ENCODE measurements at places on chromosomes 3 and 15.

DNA sequence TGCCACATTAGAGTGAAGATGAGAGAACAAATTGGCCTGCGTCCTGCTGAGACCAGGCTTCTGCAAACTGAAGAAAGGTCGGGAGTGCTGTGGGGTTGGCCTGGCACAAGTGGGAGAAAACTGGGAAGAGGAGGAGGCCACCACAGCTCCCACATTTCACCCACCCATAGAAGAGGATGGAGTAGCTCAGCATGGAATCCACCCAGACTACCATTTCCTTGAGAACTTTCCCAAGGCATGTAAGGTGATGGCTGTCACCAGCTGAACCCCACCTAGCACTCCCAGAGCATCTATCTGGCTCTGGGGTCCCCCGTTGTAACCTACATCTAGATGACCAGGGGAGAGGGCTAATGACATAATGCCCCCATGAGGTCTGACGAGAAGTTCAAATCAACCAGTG, 120.4 kb upstream of the TRIM42 start:
- no peak for DNase-seq

DNA sequence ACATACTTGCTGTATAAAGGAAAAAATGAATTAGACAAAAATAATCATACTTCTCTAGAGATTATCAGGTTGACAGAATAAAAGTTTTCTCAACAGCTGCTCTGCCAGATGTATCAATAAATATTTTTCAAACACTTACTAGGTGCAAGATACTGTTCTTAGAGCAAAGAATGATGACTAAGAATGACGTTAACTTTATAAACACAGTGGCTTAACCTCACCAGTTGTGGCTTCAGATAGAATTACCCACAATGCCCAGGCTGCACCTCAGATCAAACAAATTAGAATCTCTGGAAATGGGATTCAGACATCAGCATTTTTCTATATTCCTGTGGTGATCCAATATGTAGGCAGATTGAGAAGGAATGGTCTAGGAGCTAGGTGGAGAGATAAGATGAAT, 422.4 kb upstream of the ATP11B start:
- no peak for DNase-seq

- DNase-seq, result no peak
Measured at GRCh38 chr15:62945760-62946159, 96.8 kb upstream of the TPM1 start.

GRCh38 chr3:143918848-143919247, 52.8 kb upstream of the DIPK2A start:
- no peak for DNase-seq

GRCh38 chr15:49174902-49175301, 4.9 kb downstream of the GALK2 start:
- DNase-seq, result no peak

GRCh38 chr3:155185631-155186071, 105.5 kb downstream of the MME start:
- no peak for DNase-seq

DNA sequence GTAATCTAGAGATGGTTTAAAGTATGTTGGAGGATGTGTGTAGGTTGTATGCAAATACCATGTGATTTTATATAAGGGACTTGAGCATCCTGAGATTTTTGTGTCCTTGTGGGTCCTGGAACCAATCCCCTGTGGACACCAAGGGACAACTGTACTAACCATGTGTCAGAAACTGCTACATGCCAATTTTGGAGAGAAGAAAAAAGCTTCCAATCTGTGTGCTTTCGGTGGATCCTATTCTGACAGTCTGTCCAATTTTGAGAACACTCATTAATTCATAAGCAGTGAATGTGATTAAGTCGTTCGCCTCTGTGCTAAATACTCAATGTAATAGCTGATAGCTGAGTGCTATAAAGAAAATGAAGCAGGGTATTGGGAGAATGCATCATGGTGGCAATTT, 61.6 kb downstream of the RBM6 start:
- DNase-seq, result no peak

All from activated CD8-positive, alpha-beta memory T cell treated with anti-CD3 and anti-CD28 coated beads, Interleukin-2, amount 10 ng/mL, durations not matched to agents 7 days and 5 days (primary cell).